ENCODE measurements at places on chromosomes 13 and 19.

DNA sequence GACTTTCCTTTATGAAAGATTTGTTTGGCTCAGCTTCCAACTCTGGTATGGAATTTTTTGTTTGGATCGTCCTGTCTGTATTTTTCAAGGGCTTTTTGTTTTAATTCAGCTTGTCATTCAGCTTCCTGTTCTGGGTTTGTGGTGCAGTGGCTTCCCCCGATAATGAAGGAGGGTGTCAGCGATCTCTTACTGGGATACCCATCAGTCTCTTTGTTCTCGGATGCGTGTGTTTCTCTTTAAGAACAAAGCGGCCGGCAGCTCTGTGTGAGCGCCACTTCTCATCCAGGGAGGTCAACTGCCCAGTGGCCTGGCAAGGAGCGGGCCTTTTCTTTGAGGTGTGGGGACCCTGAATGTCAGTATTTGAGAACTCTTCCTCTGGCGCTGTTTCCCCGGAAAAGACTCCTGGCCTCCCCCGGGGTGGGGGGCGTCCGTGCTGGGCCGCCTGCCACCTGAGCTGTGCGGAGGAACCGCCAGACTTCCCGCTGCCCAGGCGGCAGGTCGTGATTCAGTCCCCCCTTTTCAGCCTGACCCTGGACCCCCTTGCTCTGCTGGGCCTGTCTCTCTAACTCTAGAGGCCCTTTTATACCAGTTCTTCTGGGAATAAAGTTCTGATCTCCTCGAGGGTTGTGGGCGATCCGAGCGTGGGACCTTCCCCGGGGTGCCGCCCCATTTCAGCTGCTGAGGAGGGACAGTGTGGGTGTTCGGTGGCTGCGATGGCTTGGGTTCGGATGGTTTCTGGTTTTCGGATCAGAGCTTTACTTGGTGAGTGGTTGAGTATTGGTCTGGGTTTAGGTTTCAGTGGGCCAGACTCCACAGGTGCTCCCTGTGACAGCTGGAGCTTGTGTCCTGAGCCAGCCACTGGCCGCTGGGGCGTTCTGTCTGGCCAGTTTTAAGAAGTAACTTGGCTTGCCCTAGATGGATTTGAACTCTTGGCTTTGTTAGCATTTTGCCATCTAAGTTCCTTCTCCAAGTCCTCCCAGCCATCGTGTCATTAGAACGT, 3.4 kb downstream of the SF3A2 start:
- DNase-seq = no peak

GRCh38 chr13:92256211-92256610, 857.8 kb downstream of the GPC5 start:
- no peak for DNase-seq

DNA sequence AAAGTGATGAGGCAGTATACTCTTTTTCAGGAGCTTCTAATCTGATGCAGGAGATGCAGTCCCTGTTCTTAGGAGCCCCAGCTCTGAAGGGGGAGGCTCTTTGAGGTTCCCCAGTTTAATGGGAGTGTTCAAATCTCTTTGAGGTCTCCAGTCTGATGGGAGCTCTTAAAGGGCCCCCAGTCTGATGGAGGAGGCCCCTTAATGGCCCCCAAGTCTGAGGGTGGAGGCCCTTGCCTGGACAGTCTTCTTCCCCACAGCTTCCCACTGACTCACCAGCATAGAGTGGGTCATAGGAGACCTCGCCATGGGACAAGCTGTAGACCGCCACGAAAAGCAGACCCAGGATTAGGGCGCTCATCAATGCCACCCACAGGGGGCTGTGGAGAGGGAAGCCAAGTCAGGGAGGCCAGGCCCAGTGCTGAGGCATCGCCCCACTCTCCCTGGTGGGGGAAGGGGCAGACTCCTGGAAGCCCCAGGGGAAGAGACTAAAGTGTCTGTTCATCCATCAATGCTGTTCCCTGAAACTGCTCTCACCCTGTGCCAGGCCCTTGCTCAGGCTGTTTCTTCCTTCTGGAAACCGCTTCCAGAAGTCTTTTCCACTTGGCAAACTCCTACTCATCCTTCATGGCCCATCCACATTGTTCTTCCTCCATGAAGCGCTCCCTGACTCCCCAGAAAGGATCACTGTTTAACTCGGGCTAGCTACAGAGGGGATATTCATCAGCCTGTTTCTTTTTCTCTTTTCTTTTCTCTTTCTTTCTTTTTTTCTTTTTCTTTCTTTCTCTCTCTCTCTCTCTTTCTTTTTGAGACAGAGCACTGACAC, 2.1 kb downstream of the TM6SF2 start:
- no peak for DNase-seq

DNA sequence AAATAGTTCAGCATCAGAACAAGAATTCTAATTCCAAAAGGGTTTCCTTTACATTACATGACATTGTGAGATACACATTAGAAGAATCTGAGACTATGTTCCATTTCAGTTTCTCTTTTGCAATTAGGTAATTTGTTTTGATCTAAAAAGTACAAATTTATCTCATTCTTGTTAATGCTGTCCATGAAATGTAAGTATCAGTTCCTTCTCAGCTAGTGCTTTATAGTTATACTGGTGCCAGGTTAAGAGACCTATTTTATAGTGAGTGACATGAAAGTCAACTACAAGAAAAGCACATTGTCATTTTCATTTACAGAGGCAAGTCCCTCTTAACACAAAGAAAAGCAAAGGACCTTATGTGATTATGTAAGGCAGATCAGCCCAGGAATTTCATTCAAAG, 43.9 kb downstream of the RCBTB2 start:
- no peak for DNase-seq

DNA sequence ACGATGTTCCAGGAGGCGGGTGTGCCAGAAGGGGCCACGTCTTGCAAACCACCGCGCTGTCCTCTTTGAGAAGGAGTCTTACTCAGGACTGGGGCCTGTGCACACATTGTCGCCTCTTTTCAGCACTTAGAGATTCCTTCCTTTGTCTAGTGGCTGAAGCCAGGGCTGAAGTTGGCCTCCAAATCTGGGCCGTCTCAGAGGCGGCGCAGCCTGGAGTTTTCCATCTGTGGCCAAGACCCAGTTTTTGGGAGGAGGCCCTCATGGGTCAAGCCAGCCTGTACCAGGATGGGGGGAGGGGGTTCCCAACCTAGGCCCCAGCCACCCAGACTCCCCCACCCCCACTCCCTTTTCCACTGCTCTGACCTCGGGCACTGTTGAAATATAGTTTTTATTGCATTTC, 11.8 kb downstream of the ANO8 start:
- no peak for DNase-seq

DNA sequence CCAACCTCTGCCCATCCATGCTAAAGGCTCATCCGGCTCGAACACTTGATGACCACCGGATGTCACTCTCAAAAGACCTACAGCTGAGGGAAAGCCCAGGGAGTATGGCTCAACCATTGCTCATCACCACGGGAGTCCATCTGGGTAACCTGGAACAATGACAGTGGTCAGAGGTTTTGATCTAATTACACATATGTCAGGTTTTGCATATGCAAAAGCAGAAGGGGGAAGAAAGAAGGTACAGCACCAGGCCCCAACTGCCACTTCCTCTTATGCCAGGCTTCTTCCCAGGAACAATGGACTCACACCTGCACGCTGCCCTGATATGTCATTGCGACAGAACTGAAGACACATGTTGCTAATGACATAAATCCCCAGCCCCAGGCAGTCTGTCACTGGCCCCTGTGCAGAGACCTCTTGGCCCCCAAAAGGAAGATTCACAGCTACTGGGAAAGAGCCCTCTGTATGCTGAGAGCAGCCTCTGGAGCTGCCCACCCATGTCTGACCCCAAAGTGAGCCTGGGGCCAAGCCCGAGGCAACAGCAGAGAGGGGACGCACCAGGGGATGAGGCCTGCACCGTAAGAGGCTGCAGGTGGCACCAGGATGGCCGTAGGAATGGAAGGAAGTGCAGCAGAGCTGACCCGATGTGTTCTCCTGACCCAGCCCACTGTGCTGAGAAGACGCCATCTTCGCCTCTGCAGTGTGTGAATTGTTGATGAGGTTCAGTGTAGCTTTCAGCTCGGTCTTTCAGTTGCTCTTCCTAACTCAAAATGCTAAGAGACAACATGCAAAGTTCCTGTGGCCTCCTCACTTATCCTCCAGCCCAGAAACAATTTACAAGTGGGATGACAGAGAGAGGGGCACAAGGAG, 26.3 kb downstream of the EPS15L1 start:
- DNase-seq = no peak

- no peak for DNase-seq
Measured at GRCh38 chr13:67515895-67516294, 285.8 kb upstream of the PCDH9 start.

GRCh38 chr13:20033486-20033885, 75.0 kb downstream of the ZMYM2 start:
- no peak for DNase-seq

DNA sequence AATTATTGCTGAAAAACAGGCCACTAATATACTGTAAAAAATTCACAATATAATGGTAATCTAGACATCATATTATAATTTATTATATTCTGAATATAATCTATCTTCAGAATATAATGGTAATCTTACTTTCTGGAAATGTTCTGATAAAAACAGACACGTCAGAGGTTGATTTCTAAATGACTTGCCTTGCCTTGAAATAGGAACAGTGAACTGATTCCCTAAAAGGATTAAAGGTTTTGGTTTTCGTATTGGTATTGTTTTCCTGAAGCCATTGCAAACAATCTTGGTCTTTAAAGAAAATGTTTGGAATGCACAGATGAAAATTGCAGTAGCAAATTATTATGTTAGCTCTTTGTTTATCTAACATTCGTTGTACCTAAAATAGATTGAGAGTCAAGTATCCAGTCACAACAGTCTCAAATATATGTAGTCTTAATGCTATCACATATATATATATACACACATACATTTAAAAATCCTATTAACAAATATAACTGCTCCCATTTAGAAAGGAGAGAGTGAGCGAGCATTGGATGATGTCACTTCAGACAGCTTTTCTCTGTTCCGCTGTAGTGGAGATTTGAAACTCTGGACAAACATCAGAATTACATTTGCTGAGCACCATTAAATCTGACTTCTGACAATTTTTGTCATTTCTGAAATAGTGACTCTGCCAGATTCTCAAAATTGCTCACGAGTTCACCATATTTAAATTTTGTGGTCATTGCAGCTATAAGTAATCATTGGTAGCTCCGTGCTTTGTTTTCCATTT, 1.7 kb downstream of the ITM2B start:
- DNase-seq = no peak

- DNase-seq = no peak
Measured at GRCh38 chr13:33277946-33278345, 7.6 kb downstream of the STARD13 start.

DNA sequence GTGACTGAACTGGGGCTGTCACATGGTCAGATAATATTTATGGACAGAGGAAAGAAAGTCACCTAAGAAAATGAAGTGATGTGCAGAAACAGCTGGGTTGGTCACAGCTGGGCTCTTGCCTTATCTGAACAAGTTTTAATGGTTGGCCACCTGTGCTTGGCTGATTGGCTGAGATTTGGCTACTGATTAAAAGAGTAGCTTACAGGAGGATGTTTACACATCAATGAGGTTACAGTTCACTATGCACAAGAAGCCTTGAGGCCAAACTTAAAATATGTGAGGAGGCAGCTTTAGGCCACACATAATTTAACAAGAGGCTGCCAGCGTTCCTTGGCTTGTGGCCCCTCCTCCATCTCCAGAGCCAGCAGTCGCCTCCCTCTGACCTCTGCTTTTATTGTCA, 99.2 kb upstream of the C1QTNF9B start:
- DNase-seq = no peak

DNA sequence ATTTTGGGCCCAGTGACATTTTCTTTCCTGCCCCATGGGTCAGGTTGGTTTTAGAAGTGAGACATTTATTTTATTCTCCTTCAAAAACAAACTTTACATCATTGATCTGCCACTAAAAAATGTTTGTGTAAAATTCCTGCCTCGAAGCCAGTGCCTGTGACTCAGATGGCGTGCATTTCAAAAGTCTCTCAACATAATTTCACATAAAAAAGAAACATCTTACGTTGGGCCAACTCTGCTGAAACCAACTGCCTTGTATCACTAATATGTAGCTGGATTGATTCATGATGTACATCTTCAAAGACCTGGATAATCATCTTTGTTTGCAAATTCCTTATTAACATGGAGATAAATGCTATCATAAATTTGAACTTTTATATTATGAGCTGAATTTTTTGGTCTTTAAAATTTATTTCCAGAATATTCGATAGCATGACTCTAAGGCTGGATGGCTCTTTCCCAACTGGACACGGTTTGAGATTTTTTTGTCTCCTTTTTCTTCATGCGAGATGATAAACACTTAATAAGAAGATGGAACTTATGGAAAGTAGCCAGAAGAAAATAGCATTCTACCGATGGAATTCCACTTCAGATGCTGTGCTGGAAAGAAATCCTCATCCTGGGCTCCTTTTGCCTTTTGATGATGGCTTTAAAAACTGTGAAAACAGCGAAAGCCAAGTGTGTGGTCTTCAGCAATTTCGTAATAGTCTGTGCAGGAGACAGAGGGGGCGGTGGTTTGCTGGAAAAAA, 420.5 kb downstream of the FGF9 start:
- DNase-seq = no peak

GRCh38 chr13:56988543-56988942, 152.2 kb upstream of the PRR20A start:
- no peak for DNase-seq

GRCh38 chr13:73075546-73075945, 16.7 kb downstream of the KLF5 start:
- no peak for DNase-seq

DNA sequence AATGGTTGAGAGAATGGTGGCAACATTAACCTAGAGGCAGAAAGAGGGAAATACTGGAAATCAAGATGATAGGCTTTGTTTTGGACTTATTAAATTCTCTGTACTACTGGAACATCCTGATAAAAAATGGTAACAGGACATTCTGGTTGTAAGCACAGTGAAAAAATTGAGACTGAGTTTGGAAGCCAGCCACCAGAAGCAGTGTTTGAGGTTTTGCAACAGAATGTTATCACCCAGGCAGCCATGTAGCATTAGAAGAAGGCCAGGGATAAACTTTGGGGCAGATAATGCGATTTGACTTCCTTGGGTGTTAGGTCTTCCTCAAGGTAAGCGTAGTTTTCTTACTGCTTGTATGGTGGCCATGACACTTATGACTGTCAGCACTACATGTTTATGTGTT, 307.4 kb downstream of the ATP8A2 start:
- DNase-seq = no peak

- no peak for DNase-seq
Measured at GRCh38 chr13:87792878-87793277, 121.7 kb downstream of the SLITRK5 start.

- DNase-seq = no peak
Measured at GRCh38 chr19:45113628-45114027, 20.6 kb downstream of the PPP1R37 start.

DNA sequence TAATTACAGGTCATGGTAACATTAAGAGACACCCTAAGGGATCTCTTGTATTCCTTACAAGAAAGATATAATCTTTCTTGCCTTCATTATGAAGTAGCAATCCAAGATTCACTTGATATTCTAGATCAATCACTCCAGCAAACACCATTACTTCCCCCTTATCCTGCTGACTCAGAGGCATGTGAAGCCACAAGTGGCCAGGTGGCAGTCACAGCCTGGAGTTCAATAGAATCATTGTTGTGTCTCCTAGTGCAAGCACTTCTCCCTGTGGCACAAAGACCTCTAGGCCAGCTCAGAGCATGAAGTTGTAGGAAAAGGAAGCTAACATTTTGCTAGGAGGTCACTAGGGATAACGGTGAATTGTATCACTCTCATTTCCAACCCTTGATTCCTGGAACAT, 864.3 kb upstream of the ATXN8OS start:
- no peak for DNase-seq

GRCh38 chr13:53520132-53520531, 491.5 kb downstream of the OLFM4 start:
- DNase-seq = no peak

GRCh38 chr13:51002736-51003135, 93.1 kb downstream of the RNASEH2B start:
- DNase-seq = no peak

Data from stimulated activated CD4-positive, alpha-beta T cell treated with anti-CD3 and anti-CD28 coated beads, Interleukin-4, amount 100 ng/mL, for 1 hour (primary cell).